ENCODE measurements at places on chromosomes 3 and 15.

DNA sequence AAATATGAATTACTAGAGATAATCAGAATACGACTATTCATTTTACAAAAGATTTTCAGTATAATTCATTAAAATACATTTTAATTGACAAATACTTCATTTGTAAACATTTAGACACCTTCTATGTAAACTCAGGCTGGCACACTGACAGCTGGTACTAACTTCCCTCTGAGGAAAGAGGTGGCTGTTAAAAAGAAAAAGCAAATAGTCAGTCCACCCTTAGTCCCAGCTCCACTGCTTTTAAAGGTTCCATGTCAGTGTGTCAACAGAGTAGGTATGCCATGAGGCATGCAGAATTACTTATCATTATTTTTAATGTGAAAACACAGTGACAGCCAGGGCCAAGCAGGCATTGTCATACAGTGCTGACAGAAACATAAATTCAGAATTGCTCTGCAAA, 16.1 kb downstream of the TM6SF1 start:
- no peak for DNase-seq

DNA sequence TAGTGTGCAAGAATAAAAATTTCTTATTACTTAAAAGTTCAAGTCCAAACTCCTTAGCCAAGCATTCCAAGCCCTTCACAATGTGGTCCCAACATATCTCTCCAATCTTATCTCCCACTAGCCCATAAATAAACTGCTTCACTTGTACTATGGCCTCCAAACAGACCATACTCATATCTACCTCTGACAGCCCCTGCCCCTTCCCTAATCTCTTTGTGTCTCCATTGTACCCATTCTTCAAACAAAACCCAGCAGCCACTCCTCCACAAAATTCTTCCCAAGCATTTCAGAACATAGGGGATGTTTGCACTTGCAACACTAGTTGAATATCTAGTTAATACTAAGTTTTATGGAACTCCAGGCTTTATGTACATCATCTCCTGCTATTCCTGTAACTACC, 30.5 kb downstream of the LCMT2 start:
- no peak for DNase-seq

DNA sequence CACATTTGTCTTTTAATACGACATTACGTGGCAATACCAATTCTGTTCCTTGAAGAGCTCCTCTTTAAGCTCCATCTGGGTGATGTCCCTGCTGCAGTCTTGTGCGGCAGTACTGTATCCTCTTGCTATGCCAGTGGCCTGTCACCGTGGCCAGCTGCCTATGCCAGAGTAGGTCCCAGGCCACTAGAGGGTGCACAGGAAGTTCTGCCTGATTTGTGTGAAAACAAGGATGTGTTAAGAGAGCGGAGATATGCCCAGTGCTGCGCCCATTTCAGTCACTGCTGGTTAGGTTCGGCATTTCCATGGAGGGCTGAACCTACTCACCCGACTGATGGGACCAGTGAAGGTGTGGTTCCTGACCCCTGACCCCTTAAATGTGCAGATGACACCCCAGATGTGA, 25.2 kb downstream of the NIPA1 start:
- no peak for DNase-seq

GRCh38 chr3:14849638-14850230, 31.0 kb downstream of the FGD5 start:
- DNase-seq = no peak

GRCh38 chr3:9715764-9716437, 12.3 kb downstream of the CPNE9 start:
- no peak for DNase-seq

GRCh38 chr15:87201986-87202385, 1054.6 kb downstream of the NTRK3 start:
- DNase-seq = no peak
